Liver (tissue), 10 donors: ENCODE measurements at places on chromosomes 6 and 20. TPM values are rescaled to one million over a fixed set of nuclear protein-coding genes. Genes with fewer than 3 reads are reported as not detected.

The BHLHE23 gene
- not detected for total RNA-seq

The SUMO4 gene
- 0.84 TPM for total RNA-seq

The TP53TG5 gene
- total RNA-seq, result not detected

The LSM14B gene
- 15.5 TPM for total RNA-seq
